Stimulated activated CD8-positive, alpha-beta memory T cell treated with anti-CD3 and anti-CD28 coated beads, Interleukin-7, amount 100 ng/mL, for 1 hour (primary cell): ENCODE measurements at places on chromosomes 3 and 15.

DNA sequence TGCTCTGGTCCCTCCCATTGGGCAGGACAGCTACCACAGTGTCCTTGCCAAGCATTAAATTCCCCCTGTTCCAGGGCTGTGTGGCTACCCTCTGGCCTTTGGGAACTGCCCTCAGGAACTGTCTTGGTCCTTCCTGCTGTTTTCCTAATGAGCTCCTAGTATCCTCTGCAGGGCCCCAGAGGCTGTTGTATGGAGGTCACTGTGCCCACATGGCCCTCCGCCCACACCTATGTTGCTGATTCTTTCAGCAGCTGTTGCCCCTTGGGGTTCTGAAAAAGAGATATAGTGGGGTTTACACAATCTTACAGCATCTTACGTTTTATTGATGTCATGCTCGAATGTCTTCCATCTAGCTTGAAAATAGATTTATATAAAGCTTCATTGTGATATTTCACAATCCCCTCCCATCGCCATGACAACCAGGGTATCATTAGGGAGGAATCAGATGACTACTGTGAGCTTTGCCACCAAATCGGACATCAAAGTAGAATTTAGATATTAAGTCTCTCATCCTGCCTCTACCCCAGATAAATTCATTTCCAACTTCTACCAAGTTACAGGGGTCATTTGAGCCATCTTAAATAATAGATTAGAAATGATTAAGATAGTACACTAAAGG is 97.1 kb upstream of the NR2E3 start:
- no peak for DNase-seq

DNA sequence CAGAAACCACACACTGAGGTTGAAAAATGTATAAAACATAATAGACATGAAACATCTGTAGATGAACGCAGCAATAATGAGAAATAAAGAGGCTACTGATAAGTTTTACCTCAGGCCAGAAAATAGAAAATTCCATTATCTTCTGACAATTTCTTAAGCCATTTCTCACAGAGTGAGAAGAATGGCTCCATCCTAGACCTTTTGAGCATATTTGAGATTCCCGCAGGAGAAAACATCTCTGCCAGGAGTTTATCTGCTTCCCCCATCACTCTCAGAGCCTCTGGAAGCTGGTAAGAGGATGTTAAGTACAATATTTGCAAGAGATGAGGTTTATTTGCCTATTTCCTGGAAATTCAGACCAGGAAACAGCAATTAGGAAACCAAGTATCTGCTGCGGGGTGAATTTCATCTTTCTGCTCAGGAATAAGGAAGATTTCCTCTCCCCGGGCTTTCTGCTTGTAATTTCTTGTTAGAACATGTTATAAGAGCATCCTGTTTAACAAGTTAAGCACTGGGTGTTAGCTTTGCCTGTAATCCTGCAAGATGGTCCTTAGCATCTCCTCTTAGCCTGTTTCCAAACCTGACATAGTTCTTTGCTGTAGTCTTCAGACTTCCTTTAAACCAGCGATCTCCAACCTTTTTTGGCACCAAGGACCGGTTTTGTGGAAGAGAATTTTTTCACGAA is 54.8 kb downstream of the ATP13A4 start:
- no peak for DNase-seq

DNA sequence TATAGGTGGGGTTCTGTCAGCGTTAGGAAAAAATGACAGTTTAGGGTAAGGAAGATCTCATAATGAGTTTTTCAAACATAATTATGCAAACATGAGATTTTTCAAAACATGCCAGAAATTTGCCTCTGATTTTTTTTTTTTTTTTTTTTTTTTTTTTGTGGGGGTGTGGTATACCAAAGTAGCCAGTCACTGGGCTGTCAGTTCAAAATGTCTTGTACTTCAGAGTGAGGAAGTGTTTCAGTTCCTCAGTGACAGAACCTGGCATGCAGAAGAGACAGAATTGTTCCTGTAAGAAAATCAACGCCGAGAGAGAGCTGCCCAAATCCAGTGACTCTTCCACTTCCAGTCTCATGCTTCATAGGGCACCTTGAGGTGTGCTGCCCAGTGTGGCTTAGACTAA is 9.7 kb downstream of the NCBP2 start:
- DNase-seq, result no peak

GRCh38 chr15:70245932-70246622 is 148.4 kb upstream of the TLE3 start:
- DNase-seq, result no peak

DNA sequence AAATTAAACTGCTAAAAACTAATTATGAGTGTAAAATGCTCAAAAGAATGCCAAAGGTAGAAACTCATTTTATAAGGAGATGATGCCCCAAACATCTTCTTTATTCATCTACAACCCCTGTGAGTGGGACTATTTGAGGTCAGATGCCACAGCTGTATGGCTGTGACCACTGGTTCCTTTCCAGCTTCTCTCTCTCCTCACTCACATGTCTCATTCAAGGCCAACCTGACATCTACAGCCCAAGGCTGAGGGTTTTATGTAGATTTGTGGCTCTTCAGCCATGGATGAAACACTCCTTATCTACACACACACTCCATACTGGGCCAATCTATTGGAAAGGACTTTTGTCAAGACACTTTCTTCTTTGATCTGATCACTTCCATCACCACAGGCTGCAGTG is 231.3 kb downstream of the KCNMB2 start:
- DNase-seq, result no peak
